Fibroblast of gingiva (primary cell): ENCODE measurements at places on chromosomes 7 and 10.

DNA sequence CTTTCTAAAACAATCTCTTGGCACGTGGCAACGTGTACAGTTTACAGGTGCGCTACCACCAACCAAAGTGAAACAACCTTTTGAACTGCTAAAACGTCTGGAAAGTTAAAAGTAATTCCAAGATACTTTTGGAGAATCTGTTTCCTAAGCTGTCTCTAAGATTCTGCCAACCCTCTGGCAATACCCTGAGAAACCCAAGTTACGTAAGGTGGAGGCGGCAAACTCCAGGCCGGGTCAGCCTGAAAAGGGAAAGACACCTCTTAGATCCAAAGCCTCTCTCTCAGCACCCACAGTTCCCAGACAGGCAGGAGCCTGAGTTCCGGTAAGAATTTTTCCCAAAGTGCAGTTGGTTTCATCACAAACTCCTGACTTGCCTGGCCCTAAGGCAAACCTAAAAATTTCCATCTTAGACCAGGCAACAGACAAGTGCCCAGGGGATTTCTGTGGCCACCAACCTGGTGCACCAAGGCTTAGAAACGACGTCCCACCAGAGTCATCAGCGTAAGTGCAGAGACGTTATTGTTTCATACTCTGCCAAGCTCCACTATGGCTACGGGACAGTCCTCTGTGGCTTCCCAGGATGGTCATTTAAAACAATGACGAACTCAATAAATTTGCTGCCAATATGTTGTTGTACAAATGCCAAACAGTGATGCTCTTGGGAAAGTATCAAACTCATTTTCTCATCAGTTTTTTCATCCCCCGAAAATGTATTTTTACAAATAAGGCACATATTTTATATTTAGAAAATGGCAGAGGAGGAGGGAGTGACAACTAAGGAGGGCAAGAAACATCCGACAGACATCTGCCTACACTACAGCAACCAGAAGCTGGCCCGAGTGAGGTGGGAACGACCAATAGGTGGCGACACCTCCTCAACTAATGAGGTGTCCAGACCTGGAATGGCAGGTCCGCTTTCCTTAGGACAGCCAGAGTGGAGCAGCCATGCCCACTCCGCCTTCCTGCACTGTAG is 205.8 kb upstream of the FRMD4A start:
- DNase-seq = peak; percentile 65

DNA sequence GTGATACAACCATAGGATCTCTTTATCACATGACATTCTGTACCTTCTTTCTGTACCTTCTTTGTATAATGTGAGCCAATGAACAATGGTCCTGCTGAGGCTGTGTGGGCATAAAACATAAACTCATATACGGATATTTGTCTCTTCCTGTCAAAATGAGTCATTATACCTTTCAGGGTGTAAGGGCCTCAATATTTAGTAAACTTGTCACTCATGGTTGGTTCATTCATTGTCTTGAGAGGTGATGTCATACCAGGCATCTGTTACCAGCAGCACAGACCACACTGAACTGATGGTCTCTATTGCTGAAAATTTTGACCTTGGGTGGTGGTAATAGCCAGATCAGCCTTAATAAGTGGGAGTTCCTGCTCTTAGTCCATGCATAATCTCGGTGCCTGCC is 287.6 kb upstream of the TPK1 start:
- DNase-seq = no peak

GRCh38 chr10:33065111-33065510 is 107.1 kb upstream of the ITGB1 start:
- no peak for DNase-seq

GRCh38 chr10:103054621-103055020 is 136.5 kb downstream of the CNNM2 start:
- no peak for DNase-seq

GRCh38 chr10:112899391-112900065 is 50.5 kb upstream of the TCF7L2 start:
- no peak for DNase-seq

DNA sequence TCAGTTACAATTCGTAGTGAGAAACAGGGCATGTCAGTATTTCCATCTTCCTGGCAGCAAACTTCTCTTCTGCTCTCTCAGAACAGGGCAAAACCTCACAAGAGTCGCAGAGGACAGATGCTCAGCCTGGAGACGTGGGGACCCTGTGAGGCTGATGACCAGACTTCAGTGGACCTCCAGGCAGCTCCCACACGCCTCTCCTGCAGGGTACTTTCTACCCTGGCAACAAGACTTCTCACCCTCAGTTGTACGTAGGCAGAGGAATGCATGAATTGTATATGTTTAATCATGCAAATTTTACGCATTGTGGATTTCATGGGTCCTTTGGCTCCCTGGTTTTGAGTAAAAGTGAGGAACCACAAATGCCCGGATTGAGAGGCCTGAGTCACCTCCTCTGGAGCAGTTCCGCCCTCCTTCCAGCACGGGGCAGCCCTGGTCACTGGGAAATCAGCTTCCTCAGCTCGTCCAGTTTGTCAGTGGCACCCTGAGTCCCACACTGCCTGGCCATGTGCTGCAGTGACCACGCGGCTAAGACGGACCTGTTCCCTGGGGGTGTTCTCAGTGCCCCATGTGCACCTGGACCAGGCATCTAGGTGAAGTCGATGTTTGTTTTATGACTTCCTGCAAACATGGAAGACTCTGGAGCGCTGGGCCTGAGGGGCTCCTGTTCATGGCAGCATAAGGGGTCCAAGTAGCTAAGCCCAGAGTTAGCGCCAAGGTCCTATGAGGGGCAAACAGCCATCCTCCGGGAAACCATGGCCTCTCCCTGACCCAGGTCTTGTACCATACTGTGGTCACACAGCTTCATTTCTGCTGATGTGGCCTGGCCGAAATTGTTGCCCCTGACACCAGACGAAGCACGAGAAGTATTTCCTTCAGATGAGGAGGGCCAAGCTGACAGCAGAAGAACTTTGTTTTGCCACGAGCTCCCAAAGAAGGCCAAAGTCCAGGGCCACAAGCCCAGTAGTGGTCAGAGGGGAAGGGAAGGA is 165.1 kb downstream of the TNS3 start:
- DNase-seq = no peak

- DNase-seq = no peak
Measured at GRCh38 chr7:4204513-4205165, 477.5 kb upstream of the FOXK1 start.

GRCh38 chr7:2209961-2210323 is 22.8 kb downstream of the MAD1L1 start:
- no peak for DNase-seq

GRCh38 chr7:138137423-138138171 is 61.3 kb downstream of the AKR1D1 start:
- no peak for DNase-seq

GRCh38 chr7:142940966-142941535 is 1.8 kb downstream of the LLCFC1 start:
- DNase-seq = no peak

DNA sequence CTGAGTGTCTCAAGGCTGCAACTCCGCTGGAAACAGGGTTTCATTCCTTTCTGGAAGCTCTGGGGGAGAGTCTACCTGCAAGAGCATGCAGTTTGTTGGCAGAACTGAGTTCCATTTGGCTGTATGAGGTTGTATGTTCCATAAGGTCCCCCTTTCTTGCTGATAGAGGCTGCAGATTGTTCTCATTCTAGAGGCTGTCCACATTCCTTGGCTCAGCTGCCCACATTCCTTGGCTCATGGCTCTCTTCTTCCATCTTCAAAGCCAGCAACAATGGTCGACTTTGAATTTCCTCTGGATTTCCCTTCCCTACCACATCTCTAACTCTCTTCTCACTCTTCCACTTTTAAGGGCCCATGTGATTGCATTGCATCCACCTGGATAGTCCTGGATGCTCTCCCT is 147.3 kb upstream of the CDCA7L start:
- peak; percentile 27 for DNase-seq

GRCh38 chr7:112546723-112547513 is 66.1 kb downstream of the LSMEM1 start:
- DNase-seq = no peak

DNA sequence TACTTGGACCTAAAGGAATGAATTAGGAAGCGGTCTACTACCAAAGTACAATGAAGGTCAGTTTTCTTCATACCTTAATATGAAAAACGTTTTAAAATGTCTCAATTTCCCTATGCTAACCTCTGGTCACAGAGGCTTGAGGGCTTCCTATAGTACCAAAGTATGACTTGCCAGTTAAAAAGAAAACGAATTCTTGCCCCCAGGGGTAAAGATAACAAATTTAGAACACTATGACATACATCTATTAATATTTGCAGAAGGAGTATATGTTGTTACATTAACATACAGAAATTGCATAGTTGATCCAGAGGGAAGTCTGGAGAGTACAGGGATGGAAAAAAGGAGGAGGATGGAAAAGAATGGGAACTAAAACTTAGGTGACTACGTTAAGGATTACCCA is 13.8 kb upstream of the KMT2E start:
- DNase-seq = no peak

DNA sequence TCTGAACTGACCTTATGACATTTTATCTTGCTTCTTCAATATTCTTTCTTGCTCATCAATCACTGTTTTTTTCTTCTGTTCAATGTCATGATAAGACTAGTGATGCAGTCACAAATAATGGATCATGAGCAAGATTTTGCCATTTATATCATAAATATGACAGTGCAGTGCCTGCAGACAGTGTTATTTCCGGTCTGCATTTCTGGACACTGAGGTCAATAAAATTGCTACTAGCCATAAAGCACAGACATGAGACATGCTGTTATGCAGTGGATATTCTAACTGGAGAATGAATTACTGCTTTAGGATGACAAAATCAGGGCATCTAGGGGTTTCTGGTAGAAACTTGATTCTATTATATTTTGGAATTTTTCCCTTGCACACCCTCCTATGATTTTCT is 1509.7 kb upstream of the LRRTM3 start:
- no peak for DNase-seq

DNA sequence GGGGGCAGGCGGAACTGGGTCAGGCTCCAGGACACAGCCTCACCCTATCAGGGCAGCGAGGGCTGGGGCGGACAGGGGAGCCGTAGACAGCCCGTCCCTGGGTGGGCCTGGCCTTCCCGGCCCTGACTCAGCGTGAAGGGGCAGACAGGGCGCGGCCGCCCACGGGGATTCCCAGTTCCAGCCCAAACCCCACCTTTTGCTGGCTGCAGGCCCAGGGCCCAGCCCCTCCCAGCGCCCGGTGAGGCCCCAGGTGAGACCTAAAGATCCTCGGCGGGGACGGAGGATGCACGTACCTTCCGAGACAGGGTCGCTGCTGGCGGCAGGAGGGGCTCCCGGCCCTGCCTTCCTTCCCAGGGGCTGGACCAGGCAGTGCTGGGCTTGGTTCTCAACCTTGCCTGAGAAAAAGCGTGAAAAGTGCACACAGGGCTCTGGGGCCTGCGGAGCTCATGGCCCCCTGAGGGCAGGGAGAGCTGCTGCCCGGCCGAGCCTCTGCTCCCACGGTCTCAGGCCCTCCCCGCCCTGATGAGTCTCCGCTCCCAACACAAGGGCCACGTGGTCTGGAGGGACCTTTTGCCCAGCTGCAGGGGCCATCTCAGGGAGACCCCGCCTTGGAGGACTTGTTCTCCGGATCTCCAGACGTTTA is 43.9 kb upstream of the DNAJB6 start:
- no peak for DNase-seq

DNA sequence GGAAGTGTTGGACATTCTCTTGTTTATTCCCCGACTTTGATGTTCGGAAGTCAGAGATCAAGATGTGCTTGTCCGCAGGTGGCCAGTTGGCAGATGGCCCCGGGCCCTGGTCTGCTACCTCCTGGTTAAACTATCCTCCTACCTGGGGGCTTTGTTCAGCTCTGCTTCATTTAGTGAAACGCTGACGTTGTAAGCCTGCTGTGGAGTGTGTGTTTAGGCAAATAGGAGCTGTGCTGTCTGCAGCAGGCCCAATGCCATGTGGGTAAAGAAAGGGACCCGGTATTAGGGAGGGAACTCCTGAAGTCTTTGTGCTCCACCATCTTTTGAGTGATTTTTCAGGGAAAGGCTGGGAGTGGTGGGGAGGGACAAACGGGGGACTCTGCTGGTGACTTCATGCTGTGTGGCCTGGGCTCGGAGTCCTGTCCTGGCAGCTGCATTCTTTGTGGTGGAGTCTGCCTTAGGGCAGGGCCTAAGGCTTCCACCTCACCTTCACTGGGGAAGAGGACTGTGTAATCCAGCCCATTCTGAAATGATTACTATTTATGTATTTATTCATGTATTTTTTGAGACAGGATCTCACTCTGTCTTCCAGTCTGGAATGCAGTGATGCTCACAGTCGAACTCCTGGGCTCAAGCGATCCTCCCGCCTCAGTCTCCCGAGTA is 171.1 kb upstream of the KLF6 start:
- DNase-seq = no peak

- peak; percentile 74 for DNase-seq
Measured at GRCh38 chr10:124092860-124093773, at the start of gene CHST15. CHST15 (minus strand) TSS chr10:124093598; CDS start chr10:124046212, 47,386 bp downstream.

- DNase-seq = peak; percentile 83
Measured at GRCh38 chr10:25059990-25060389, 43.6 kb downstream of the THNSL1 start.

DNA sequence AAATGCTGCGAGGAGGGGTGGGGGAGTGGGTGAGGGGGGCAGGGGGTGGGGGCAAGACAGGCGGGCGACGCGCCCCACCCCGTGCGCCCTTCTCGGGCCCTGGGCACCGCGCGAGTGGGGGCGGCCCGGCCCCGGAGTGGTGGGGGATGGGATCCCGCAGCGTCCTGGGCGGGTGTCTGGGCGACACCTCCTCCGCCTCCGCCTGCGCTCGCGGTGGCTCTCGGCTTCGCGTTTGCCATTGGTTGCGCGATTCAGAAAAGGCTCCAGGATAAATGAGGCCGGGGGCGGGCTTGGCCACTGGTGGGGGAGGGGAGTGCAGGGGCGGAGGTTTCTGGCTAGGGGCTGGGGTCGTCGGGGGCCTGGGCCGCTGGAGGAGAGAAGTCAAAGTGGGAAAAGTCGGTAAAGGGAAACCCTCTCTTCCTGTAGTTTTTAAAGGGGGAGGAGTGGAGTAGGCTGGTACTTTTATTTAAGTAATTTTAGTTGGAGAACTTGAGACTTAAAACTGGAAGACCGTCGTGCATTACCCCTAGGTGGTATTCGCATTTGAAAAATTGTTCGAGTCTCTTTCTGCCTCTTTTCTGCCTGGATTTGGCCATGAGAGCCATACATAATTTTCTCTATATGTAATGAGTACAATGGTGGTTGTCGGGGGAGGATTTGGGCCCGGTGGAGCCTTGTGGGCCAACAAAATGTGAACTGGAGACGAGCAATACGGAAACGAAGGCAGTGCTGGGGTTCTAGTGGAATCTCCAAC is 992 bp upstream of the IGF2BP3 start:
- DNase-seq = peak; percentile 78

DNA sequence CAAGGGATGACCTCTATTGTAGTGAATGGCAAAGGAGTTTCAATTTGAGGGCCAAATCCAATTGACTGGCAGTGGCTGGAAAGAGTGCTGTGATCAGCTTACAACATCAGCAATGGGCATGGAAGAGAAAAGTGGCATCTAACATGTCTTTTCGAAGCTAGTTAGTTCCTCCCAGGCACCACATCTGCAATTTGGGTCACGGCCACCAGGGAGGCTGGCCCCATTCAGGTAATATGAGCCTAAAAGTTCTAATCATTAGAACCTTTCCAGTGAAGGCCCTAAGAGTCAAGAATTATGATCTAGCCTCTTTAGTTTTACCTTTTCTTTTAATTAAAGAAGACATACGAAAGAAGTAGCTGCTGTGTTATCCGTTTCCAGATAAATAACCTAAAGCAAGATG is 17.3 kb downstream of the CRTAC1 start:
- DNase-seq = no peak
